Anterior cingulate cortex (tissue), 58 donors: ENCODE measurements at places on chromosomes 6 and 20.

GRCh38 chr6:82955841-82956240 is 109.8 kb downstream of the UBE3D start:
- no peak for DNase-seq

GRCh38 chr20:6812530-6812929 is 45.0 kb downstream of the BMP2 start:
- no peak for DNase-seq

DNA sequence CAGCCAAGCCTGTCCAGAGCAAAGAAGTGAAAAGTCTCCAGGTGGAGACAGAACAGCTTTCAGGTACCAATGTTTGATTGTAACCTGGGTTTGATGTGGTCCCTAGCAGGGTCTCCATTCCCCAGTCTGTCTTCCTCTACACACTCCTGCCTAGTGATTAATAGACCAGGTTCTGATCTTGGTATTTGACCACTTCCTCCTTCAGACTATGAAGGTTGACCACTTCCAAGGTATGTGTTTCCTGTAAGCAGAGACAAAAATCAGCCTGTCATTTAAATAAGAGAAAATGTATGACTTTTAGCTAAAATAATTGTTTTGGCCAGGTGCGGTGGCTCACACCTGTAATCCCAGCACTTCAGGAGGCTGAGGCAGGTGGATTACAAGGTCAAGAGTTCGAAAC is 41.8 kb upstream of the TOP1 start:
- no peak for DNase-seq

DNA sequence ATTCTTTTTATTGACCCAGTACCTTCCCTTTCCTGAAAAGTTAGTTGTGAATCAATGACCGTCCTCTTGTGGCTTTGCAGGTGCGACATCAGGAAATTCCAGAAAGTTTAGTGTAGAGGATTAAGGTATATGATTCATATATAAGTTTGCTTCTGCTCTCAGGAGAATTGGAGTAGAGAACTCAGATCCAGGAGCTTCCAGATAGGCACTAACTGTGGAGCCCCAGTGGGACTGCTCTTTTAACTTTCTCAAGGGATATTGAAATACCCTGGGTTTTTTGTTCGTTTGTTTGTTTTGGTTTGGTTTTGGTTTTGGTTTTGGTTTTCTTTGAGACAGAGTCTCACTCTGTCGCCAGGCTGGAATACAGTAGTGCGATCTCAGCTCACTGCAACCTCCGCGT is 9.5 kb downstream of the TAAR2 start:
- DNase-seq, result no peak

DNA sequence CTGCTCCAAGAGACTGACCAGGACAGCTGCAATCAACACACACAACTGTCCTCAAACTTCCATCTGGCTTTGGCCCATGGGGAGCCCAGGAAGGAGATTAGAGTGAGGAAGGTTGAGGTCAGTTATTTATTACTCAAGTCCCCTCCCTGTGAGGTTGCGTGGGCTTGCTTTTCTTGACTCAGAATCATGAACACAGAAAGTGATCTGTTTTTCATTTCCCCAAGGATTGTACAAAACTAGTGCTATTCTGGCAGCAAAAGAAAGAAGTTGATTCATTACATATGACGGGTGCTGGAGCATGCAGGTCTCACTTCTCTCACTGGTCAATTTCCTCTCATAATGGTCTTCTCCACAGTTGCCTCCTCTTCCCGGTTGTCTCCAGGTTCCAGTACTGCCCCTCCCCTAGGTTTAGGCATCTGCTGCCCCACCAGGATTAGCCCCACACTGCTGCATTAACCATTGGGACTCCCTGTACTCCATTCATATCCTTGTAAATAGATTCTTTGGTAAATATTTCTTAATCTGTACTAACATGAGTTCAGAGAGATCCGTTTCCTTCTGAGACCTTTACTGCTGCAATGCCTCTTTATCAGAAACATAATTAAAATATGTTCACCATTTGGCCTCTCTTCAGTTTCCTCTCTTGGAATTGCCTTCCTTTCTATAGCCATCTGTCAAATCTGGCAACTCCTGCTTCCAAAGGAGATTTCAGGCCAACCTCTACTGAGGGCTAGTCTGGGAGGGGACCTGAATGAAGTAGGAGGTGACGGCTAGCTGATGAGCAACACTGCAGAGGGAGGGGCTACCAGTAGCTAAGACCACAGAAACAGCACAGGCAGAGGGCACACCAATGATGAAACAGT is 888.8 kb downstream of the QKI start:
- no peak for DNase-seq

- DNase-seq, result no peak
Observed at GRCh38 chr20:14826543-14827313, 489.3 kb upstream of the FLRT3 start.

GRCh38 chr20:32752458-32753250 is 9.4 kb upstream of the COMMD7 start:
- DNase-seq, result no peak

DNA sequence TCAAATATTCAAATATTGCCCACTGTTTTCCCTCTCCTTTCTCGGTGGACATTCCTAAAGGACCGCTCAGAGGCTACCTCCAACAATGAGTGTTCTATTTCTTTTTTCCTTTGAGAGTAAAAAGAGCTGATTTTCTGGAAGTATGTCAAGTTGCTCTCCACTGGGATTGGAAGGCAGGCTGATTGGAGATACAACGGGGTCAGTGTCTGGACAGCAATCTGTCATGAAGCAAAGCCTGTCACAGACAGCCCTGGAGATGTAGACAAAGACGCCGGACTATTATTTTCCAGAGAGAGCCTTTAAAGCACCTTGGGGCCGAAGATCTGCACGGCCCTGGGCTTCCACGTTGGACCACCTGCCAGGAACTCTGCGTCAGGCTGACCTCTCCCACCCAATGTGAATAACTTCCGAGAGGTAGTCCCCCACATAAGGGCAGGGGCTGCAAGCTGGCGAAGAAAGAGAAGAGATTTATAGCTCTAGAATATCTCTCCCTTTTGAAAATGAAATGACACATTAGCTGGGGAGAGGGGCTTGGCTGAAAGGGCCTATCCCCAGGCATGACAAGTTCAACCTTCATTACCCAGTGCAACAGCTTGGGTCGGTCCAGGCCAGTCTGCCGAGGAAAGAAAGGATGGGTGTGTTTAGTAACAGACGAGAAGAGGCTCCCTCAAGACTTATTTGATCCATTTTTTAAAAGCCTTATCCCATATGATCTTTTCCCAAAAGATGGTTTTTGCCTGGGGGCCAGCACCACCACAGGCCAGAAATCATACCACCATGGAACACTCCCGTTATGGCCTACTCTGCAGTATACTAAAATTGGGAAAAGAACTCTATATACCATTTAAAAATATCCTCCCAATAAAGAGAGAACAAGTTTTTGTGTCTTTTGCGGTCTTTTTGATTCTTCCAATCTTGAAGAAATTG is 131.1 kb downstream of the OLIG3 start:
- peak; percentile 8 for DNase-seq

DNA sequence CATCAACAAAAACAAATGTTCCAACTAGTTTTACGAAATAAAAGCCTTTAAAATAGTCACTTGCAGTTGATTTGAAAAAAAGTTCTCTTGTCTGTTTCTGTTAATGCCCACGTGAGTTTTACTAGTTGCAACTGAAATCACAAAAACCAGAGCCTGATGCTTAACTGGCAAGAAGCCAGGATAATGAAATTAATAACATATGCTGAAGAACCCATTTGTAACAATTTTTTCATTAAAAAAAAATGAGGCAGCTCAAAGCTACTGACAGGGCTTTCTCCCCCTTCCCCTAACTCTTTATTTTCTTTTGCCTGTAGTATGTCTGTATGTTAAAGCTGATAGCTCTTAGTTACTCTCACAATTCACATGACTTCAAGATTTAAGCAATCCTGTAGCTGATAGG is 132.7 kb upstream of the EYA4 start:
- no peak for DNase-seq

DNA sequence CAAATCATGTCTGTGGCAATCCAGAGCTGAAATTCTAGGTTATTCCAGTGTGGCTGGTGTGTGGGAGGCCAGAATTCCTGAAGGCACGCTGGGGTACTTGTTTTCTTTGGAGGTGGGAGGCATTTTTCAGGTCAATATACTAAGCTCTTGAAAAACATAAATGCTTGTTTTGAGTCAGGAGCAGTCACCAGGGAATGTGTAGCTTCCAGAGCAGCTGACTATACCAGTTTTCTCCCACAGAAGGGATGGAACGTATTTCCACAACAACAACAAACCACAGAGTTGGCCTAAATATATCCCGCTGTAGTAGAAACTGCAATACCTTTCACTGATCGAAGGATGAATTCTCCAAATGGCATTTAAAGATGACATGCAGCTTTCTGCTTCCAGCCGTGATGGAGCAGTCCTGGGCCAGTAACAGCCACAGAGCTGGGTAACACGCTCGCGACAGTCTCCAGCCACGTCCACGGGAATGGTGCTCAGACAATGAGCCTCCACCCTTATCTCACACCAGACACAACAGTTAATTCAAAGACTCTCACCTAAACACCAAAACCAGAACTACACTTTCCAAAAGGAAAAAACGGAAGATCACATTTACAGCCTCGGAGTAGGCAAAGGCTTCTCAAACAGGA is 23.2 kb downstream of the CHRNA4 start:
- no peak for DNase-seq

- no peak for DNase-seq
Observed at GRCh38 chr20:1831096-1831495, 64.1 kb upstream of the SIRPA start.

DNA sequence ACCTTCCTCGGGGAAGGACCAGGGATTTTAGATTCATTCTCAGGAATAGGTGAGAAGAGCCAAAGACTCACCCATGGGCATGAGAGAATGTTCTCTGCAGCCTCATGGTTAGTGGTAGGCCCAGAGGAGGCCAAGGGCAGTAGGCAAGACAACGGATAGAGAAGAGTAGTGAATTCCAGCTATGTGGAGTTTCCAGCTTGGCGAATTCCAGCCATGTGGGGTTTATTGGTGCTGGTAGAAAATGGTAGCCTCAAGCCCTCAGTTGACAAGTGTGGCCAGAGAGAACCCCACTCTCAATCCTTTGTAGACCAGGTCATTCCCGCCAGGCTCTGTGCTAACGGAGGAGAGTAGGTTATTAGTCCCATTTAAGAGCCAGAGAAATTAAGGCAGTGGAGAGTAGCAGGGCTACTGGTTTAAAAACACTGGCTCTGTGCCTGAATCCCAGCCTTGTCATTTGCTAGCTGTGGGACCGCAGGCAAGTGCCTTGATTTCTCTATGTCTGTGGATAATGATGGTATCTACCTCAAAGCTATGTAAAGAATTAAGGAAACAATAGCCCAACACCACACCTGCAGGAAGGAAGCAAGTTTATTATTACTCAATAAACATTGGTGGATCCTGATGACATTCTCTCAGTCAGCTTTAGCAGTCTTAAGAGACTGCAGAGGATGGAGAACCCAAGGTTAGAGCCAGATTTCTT is 2.0 kb upstream of the SLC9A8 start:
- no peak for DNase-seq

GRCh38 chr6:106149472-106150069 is 63.4 kb downstream of the PRDM1 start:
- no peak for DNase-seq

- DNase-seq, result no peak
Observed at GRCh38 chr6:82914511-82914910, 151.1 kb downstream of the UBE3D start.

GRCh38 chr6:142138876-142139275 is 6.2 kb downstream of the GJE1 start:
- DNase-seq, result no peak

DNA sequence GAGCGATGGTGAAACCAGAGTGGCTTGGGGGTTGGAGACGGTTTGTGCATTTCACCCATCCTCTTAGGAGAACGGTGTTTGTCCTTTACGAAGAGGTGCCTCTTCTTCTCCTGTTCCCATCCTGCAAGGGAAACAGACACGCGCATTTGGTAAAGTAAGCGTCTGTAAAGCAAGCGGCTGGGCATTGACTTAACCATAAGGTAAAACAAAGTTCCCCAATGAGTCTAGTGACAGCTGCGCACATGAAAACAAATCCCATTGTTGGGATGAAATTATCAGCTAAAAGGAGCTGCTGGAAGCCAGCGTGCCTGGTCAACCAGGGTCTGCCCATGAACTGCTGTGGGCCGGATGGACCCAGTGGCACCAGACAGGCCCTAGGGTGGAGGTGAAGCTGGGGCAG is 5.8 kb downstream of the BHLHE23 start:
- DNase-seq, result no peak

- DNase-seq, result no peak
Observed at GRCh38 chr20:47141350-47141921, 215.1 kb downstream of the ZMYND8 start.

DNA sequence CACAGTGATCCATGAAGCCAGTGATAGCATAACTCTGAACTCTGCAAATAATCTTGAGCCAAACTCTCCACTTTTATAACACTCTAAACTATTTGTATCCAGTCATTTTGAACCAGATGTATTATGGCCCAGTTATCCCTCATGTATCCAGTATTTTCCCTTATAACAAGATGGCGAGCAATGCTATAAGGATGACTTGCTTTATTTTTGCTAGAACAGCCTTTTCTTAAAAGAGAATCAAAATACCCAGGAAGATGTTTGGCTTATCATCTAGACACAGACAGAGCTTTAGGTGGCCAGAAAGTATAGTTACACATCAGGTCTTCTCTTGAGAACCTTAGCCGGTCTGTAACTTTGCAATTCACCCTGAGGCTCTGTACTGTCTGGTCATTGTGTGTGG is 81.0 kb downstream of the DOK5 start:
- DNase-seq, result no peak

DNA sequence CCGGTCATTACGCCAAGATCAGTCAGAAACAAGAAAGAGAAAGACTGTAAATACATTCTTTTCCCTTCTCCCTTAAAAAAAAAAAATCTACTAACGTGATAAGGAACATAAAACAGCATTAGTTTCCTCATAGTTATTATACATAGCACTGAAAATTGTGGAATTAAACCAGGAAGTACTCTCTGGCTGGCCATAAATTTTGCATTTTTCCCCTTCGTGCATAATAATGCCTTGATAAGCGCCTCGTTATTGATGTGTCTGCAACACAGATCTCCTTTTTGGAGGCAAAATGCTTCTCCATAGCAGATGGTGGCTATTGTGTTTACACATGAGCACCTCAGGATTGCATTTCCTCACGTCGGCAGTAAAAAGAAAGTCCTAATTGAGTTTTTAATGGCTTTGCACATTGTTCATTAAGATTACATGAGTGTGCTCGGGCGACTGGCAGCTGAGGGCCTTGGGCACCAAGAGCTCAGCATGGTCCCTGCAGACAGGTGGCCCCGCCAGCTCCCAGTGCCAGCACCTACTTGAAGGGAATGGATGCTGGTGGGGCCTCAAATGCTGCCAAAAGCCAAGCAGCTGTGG is 394.5 kb downstream of the PTPRT start:
- DNase-seq, result no peak

- DNase-seq, result no peak
Observed at GRCh38 chr6:140269591-140270165, 895.2 kb upstream of the CITED2 start.

- DNase-seq, result no peak
Observed at GRCh38 chr20:31633339-31633914, 4.3 kb upstream of the COX4I2 start.
